ENCODE measurements at places on chromosomes 2 and 18.
A peak's percentile ranks its signal among the peaks of the same experiment; 100 is the strongest.

GRCh38 chr2:235050980-235051351 lies 99.1 kb downstream of the SH3BP4 start:
- ATAC-seq = peak; percentile 89

DNA sequence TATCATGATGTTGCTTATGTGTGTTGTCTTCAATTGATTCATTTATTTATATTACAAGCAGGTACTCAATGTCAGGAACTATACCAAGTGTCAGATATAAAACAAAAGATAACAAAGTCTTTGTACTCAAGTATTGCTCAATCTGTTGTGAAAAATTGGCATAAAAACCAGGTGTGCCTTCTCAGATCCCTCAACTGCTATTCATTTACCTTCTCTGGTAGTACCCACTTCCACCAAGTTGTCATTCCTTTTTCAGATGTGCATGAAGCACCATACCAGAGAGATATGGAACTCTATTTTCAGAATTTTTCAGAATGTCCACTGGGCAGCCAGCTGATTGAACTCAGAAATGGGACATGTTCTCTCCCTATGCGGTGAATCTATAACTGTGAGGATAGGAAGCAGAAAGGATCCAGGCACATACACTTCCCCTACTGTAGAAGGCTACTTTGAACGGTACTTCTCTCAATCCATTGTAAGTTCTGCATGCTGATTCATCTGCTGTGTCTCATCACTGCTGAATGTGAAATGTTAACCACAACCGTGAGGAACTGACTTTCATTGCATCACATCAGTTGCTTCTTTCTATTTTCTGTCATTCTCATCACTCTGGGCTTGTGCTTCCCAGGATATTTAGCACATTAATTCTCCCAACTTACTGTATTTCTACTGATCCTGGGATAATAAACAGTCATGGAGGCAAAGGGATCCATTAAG lies 1621.3 kb downstream of the SUCLG1 start:
- ATAC-seq = no peak

DNA sequence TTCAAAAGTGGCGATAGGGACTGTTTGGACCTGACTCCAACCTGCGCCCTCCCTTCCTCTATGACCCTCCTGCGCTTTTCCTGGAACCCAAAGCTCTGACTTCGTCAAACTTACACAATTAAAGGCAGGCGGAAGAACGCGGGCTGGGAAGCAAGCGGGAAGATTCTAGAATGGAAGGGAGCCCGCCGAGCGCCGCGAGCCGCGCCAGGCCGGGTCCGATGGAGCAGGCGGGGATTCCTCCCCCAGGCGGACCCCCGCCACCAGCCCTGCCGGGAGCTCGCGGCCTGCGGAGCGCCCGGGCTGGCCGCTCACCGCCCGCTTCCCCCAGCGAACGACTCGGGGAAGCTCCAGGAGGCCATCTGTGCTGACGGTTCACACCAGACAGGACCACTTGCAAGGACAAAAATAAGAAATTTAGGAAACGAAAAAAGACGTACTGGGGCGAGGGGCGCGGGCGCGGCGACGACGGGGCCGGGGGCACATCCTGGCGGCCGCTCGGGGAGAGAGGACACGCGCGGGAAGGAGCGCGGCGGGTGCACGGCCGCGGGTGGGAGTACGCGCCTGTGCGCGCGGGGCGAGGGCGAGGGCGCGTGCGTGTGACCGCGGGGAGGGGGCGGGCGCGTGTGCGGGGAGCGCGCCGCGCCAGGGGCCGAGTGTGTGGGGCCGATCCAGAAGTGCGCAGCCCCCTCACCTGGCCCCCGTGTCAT lies 1.1 kb upstream of the SALL3 start:
- no peak for ATAC-seq

DNA sequence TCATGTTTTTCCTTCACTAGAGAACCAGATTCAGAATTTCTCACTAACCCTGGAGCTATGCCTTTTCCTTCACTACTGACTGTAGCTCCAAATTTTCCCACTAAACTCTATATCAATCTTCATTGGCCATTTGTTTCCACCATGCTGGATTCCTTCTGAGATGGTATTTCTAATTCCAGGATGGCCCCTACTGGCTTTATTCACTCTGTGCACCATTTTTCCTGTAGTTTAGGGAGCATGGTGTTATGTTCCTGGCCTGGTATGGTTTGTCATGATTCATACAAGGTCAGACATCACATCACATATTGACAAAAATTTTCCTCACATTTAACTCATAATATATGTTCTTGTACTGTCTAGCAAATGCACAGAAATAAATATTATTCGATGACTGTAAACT lies 229.2 kb upstream of the TFPI start:
- no peak for ATAC-seq

- peak; percentile 37 for ATAC-seq
Observed at GRCh38 chr2:141015341-141016047, 1115.3 kb downstream of the LRP1B start.

GRCh38 chr2:223945755-223946154 lies 620 bp upstream of the WDFY1 start:
- no peak for ATAC-seq

DNA sequence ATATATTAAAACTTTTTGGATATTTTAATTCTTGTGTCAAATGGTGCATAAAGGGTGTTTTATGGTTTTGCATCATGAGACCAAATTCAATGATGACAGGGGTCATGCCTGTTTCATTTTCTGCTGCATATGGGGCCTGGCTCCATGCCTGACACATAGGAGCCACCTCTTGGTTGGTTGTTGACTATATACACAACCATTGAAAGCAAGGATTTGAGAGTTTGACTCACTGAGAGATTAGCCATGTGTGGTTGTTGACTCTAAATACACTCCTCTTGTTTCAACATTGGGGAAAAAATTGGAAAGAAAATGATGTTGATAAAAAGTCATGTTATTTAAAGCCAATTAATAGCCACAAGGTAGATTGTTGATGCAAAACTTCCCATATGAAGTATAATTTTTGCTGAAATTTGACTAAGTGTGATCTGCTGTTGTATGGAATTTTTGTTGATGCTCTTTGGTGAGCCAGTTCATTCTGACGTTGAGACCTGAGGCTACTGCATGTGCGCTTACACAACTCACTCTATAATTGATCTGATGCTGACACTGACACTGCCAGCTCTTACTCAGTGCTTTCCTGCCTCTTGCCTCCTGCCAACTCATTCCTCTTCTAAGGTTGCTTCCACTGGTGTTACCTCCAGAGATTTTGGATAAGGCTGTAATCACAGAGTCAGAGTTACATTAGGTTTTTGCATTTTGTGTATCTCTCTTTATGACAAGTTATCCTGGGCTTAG lies 446.2 kb upstream of the SLC14A2 start:
- ATAC-seq = no peak

DNA sequence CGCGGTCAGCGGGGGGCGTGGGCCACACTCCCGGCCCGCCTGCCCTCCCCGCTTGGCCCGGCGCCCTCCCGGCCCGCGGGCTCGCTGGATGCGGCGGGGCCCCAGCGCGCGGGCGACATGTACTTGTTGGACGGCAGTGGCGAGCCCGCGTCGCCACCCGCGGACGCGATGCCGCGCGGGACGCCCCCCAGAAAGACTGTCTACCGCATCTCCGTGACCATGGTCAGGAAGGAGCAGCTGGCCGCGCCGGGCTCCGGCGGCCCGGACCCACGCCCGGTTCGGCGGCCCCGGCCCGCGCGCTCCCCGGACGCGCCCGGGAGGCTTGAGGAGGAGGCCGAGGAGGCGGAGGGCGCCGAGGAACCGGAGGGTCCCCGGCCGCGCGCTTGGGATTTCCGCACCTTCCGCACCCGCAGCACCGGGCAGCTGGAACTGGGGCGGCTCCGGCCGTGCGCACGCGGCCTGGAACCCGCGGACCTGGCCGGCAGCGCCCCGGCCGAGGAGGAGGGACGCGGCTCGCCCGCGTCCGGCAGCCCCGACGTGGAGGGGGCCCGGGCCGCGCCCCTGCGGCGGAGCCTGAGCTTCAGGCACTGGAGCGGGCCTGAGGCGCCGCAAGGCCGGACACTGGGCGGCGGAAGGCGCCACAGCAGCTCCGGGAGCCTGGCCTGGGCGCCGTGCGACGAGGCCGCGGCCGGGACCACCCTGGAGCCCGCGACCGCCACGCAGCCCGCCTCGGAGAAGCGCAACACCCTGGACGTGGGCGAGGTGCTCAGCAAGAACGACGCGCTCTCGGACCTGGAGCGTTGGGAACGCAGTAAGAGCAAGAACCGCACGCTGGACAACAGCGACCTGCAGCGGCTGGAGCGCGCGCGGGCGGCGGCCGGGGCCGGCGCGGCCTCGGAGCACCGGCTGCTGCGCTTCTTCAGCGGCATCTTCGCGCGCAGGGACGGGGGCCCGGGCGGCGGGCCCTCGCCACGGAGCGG lies 176.4 kb downstream of the AGAP1 start:
- ATAC-seq = peak; percentile 78

GRCh38 chr2:119549241-119549640 lies 5.0 kb downstream of the CFAP221 start:
- ATAC-seq = peak; percentile 76

DNA sequence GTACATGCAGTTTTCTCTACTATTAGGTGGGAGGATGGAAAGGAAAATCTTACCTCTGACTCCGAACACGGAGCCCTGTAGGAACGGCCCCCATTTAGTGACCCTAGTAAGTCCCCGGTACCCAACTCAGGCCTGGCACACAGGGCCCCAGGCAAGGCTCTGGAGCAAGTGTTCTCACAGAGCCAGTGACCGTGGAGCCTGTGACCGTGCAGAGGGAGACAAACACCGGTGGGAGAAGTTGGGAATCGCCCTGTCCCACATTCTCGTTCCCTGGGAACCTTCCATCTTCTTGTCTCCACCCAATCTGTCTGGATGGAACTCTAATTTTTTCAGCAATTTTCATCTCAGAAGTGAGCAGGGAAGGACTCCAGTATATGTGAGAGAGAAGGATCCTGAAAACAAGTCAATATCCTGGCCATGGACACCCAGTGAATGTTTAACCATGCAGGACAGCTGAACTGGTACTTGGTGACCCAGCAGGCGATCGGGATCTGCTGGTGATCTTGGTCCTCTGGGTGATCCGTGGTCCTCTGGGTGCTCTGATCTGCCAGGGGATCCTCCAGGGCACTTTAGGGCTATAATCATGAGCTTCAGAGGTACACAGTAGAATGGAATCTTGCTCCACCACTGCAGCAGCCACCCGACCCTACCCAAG lies 348.6 kb upstream of the ID2 start:
- no peak for ATAC-seq

GRCh38 chr18:79323471-79323870 lies 72.3 kb upstream of the NFATC1 start:
- ATAC-seq = no peak

- ATAC-seq = no peak
Observed at GRCh38 chr18:6044319-6044718, 149.0 kb upstream of the TMEM200C start.

GRCh38 chr2:46545015-46545839 lies 65.9 kb downstream of the TMEM247 start:
- ATAC-seq = no peak

DNA sequence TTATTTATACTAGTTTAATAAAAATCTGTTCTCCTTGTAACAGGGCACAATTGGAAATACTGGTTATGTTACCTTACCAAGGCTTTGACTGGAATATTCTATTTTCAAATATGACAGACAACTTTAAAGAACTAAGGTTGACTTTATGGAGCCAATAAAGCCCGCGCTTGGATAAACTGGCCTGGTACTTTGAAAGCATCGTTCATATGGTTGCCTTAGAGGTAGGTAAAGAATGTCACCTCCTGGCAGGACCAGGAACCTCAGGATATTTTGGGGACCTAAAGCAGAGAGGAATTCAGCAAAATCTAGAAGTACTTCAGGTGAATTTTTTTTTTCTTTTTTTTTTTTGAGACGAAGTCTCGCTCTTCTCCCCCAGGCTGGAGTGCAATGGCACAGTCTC lies 71.2 kb upstream of the CREB1 start:
- ATAC-seq = no peak

DNA sequence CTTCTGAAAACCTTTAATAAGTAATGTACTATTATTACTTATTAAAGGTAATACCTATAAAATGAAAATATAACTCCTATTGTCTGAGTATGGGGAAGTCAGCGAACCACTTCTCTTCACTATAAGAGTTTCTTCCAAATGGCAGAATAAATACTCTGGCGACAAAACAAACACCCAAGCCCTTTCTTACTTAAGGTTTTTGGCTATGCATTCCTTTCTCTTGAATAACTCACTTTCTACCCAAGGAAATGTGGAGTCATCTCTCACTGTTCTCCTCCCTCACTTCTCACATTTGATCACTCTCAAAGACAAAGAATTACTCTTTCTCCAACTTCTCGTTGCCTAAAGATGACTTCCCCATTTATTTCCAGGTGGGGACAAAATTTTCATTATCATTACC lies 816.8 kb upstream of the CRIM1 start:
- ATAC-seq = no peak

DNA sequence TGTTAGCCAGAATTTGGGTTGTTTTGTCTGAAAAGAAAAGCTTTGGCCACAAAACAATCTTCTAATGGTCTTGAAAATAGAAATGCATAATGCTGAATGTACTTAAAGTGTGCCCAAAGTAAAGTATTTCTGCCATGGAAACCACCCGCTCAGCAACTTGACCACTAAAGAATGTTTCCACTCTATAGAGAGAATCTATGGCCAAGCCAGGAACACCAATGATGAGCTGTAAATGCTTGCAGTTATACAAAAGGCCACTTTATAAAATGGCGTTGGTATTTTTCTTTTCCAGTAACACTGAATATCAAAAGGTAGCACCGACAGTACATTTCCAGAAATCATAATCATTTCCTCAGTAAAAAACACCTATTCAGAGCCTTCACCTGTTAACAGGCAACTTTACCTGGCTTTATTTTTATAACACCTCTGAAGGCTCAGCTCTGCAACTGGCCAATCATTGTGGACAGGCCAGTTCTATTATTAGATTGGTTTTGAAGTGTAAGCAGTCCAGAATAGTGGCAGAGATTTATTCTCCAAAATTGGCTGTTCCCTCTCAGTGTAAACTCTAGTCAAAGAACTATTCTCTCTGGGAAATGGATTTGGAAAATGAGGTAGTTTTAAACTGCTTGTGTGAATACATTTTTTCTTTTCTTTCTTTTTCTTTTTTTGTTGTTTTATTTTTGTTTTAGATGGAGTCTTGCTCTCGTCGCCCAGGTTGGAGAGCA lies 36.1 kb downstream of the SLC40A1 start:
- no peak for ATAC-seq

DNA sequence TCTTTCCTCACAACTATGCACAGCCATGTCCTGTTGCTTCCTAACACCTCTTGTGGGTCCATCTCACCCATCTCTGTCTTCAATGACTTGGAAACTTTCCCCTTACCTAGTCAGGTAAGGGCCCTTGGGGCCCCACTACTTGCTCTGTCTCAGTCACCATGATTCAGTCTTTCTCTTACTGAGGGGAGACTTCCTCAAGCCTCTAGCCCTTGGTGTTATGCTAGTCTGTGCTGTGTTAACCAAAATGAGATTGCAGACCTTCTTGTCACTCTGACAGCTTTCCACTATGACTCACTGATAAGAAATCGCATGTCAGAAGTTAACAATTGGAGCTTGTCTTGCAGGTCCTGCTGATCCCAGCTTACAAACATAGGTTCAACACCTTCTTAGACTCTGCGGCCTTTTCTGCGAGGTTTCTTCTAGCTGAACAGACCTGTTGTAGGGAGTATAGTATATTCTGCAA lies 65.3 kb downstream of the WDR75 start:
- ATAC-seq = peak; percentile 31
